ENCODE measurements at places on chromosomes 12 and 14.

DNA sequence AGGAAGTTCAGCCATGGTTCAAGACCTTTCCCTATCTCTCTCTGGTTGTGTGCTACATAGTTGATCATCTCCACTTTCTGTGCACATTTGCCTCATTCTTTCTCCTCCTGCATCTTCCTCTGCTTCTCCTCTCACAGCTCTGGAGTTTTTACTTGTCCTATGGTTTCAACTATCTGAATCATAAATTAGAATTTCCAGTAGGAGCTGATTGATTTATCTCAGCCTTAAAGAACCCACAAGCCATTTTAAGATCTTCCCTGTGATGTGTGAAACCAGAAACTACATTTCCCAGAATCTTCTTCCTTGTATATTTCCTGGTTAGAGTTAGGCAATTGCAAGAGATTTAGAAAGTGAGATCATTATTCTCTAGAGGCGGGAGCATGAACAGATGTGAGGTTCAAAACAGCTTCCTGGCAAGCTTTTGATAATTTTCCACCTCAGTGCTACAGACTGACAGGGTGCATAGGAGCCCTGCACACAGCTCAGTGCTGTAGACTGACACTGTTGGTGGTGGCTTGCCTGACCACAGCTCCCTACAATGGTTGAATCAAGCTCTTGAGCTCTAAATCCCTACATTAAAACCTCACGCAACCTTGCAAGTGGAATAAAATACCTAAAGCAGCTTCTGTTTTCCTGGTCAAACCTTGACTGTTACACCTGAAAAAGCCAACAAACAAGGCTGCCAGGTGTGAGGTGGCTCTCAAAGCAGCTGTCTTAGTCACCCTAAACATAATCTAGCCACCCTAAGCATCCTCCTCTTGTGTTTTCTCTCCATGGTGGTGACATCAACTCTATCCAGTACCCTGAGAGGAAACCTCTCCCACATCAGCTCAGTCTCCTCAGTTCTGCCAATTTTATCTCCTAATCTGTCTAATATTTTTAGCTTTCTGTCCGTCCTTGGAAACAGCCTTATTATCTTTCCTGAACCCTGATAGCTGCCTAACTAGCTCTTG, 21.5 kb upstream of the IFNG start:
- DNase-seq, result no peak

- no peak for DNase-seq
These were observed at the start of gene RFLNA for GRCh38 chr12:124294780-124295341. RFLNA (plus strand) TSS chr12:124295093; CDS start chr12:124295430, 337 bp downstream.

DNA sequence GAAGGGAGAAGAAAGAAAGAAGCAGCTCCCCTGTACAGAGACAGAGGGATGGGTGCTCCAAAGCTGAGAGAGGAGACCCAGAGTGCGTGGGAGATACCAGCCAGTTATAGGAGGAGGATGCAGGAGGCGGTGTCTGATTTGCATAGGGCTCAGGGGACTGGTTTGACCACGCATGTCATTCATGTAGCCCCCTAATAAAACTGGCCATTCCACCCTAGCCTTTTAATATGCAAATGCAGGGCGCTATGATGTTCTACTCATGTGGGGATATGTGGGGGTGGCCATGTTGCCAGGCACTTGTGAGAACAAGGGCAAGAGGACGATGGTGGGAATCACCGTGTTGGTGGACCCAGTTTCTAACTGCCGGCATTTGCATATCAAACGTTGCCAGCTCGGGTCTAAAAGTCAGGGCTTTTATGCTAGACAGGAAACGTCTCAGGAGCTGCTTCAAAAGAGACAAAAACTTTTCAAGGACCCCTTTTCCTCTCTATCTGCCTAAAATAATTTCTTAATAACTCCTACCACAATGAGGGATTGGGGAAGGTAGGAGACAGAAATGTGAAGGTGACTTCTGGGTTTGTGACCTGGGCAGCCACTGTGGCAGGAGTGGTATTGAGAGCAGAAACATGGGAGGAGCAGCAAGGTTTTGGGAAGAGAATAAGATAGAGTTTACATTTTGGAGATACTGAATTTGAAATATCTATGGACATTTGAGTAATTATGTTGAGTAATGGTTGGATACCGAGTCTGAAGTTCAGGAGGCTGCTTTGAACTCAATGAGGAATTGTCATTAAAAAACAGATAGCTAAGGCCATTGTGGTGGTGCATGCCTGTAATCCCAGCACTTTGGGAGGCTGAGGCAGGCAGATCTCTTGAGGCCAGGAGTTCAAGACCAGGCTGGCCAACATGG, 2.2 kb upstream of the ATXN3 start:
- DNase-seq, result no peak

GRCh38 chr12:104622928-104623327, 166.2 kb downstream of the CHST11 start:
- DNase-seq, result no peak

DNA sequence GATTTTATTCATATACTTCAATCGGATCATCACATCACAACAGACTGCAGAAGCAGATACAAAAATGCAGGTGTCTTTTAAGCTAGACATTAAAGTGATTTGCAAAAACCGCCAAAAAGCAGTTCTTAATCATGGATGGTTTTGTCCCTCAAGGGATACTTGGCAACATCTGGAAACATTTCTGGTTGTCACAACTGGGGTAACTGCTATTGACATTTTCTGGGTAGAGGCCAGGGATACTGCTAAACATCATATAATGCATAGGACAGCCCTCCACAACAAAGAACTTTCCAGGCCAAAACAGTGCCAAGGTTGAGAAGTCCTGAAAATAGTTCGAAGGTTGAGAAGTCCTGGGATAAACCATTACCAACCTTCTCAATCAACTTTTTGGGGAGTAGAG, 101.8 kb upstream of the BBS10 start:
- DNase-seq, result no peak

DNA sequence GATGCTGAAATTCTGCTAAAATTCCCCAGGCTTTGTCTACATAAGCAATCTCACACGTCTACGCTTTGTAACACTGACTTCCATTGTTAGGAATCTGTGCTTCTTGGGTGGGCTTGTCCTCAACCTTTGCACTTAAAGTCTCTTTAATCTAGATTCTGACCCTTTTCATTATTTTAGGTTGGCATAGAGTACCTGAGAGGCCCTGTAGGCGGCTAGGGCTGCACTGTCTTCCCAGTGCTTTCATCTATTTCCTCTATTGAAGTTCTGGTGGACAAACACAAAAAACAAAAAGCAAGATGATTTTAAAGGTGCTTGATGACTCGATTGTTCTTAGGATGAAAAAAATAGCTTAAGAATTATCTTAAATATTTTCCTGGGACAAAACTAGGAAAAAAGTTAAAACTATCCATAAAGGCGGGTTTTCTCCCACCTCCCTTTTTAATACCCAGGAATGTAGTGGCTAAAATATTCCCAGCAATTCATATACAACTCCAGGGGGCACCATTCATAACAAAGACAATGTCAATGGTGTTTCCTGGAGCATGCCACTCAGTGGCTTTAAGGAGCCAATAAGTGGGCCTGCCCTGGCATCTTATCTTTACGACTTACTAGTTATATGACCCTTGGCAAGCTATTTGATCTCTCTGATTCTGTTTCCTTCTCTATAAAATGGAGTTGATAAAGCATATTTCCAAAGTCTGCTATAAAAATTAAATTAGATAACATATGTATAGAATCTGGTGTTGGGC, 197.5 kb downstream of the STXBP6 start:
- DNase-seq, result no peak
